ENCODE measurements at places on chromosomes 3 and 15.

- no peak for DNase-seq
Measured at GRCh38 chr15:38758043-38758442, 193.4 kb upstream of the RASGRP1 start.

DNA sequence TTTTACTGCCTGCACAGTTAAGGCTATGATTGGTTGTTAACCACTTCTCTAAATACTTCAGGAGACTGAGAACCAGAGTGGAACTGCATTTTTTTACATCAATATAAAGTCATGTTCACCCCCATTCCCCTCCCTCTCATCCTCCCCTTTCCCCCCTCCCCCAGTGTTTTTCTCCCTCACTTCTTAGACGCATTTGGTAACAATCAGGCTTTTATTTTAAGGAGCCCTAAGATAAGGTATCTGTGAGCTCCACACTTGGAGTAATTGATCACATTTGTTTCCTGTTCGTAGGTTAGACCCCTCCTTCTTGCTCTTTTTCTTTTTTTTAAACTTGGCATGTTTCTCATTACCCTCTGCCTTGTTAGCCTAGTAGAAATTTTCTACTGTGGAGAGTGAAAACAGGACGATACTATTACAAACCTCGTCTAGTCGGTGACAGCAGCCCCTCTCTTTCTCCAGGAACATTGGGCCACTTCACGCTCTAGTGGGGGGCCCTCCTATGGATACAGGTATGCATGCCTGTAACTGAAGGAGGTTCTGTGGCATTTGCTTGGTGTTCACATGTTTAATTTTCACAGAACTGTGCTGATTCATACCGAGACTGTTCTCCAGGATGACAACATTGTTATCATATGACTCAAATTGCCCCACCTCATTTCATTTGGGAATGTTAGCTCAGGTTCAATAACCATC lies 314.4 kb downstream of the MECOM start:
- DNase-seq, result no peak

- no peak for DNase-seq
Measured at GRCh38 chr3:194369522-194370279, at the start of gene LRRC15. TSS of gene LRRC15 (minus strand) at chr3:194369743. CDS start at chr3:194361043, 8,700 bp downstream.

- no peak for DNase-seq
Measured at GRCh38 chr3:179460260-179460659, 9.0 kb upstream of the GNB4 start.

- DNase-seq, result no peak
Measured at GRCh38 chr15:80779658-80780415, 667 bp downstream of the CEMIP start.

Measured in iPS DF 19.7 (cell line).